ENCODE measurements at places on chromosomes 12 and 14. TPM values are rescaled to one million over a fixed set of nuclear protein-coding genes. Genes with fewer than 3 reads are reported as not detected.

- no peak for DNase-seq
Measured at GRCh38 chr14:55864890-55865655, 253.1 kb upstream of the PELI2 start.

DNA sequence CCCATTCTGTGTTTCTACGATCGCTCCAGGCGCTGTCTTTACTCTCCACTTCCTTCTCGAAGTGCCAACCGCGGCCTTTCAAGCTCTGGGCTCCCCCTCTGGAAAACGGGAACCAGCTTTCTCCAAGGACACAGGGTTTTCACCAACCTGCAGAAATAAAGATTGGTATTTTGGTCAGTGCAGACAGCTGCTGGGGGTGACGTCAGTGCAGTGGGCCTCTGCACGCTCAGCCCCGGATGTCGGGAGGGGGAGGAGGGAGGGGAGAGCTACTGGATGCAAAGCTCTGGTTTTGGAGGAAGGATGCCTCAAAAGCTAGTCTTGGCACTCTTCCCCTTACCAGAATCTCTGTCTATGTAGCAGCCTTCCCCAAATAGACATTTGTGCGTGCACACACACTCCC, 19.9 kb downstream of the HRK start:
- peak; percentile 73 for DNase-seq

DNA sequence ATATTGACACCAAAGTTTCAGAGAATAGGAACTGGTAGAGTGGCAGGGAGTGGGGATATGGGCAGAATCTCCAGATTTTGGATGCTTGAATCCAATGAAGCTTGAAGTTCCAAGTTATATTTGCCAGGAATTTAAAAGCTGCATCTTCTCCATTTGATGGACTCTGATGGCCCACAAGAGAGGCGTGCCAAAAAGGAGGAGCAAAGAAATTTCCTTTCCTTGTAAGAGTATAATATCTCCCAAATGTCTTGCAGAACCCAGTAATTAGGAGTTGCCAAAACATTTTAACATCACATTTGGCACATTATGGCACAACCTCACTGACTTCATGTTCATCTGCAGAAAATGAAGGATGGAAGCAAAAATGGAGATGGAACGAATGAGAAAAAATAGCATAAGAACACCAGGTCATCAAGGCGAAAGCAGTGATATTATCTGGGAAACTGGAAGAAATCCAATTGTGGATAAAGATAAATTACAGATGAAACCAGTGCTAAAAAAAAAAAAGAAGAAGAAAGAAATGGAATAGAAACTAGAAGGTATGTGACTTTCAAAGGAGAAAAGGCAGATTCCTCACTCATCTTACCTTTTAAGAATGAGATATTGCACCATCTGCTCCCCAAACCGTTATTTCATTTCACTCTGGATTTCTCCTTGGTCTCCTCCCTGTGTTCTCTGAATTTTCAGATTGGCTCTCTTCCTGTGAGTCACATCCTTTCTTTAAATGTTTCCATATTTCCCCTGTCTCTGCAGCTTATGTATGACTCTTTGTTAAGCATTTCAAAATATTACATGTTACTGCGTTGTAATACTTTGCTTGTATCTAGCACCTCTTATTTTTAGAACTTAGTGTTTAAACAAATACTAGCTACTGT, 13.5 kb upstream of the FLRT2 start:
- DNase-seq, result no peak

DNA sequence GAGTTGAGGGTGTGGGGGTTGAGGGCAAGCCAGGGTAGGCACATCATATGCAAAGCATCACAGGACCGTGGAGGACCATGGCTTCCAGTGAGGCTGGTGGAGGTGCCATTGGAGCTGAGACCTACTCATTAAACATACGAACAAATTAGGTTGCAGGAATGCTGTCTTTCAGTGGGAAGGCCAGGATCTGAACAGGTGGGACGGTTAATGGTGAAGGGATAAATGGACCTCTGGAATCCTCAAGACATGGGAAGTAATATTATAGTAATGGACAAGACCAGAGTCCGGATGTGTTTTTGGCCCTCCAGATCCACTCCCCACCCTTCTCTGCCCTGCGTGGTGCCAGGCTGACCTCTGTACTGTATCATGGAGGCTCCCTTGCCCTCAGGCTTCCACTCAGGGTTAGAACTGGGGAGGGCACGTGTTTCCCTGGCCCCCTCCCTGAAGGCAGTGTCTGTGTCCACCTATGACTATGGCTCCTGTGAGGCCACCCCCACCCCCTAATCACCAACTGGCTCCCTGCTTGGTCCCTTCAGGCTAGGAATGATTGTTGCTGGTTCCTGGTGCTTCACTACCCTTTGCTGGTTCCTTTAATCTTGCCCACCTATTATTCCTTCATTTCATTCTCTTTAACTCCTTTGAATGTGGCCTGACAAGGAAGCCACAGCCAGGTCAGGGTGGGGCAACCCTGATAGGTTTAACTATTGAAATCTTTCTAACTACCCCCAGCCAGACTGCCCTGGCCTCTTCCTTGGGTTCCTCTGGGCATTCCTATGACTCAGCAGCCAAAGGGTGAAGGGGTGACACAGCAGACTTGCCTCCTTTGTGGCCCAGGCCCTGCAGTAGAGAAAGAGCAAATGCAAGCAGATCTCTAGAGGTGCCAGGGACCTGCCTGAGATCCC, 10.7 kb downstream of the DHRS2 start:
- DNase-seq, result no peak

The BICDL1 gene
- total RNA-seq, result 157 TPM

All from naive thymus-derived CD8-positive, alpha-beta T cell (primary cell).